A549 treated with ZK216348 at 1 μM for 4 hours (cell line): ENCODE measurements at places on chromosomes 4 and X. TPM values are rescaled to one million over a fixed set of nuclear protein-coding genes. Genes with fewer than 3 reads are reported as not detected.

Gene KCNE5
- total RNA-seq = 0.09 to 0.22 TPM (median 0.15 TPM) in 3 of 5 replicates, not detected in the others

Gene SPACA5
- total RNA-seq = not detected in 5 replicates

Gene LRRC66
- 0.13 to 0.21 TPM in 2 of 5 replicates, not detected in the others for total RNA-seq

Gene CXCL11
- not detected in 5 replicates for total RNA-seq

Gene AADAT
- 6.7 to 9.7 TPM (median 8.8 TPM) in 5 replicates for total RNA-seq

Gene WDR1
- total RNA-seq = 187 to 239 TPM (median 214 TPM) in 5 replicates

Gene ENAM
- not detected in 5 replicates for total RNA-seq

Gene PLXNA3
- 5.9 to 24.3 TPM (median 12.7 TPM) in 5 replicates for total RNA-seq

Gene PAGE5
- not detected in 5 replicates for total RNA-seq

Gene ZNF280C
- total RNA-seq = 2.3 to 3.7 TPM (median 2.7 TPM) in 5 replicates

Gene DRP2
- 0.19 to 0.27 TPM (median 0.22 TPM) in 5 replicates for total RNA-seq

Gene MAGEA2
- not detected in 5 replicates for total RNA-seq

Gene TMSB15C
- 0.09 to 0.24 TPM (median 0.12 TPM) in 4 of 5 replicates, not detected in the other for total RNA-seq

Gene RBMXL3
- total RNA-seq = not detected in 5 replicates

Gene MAGED4B
- 7.2 to 21.7 TPM (median 13.0 TPM) in 5 replicates for total RNA-seq
